ENCODE measurements at places on chromosomes 1 and 21. TPM values are rescaled to one million over a fixed set of nuclear protein-coding genes. Genes with fewer than 3 reads are reported as not detected.
A peak's percentile ranks its signal among the peaks of the same experiment; 100 is the strongest.

- no peak for DNase-seq
Measured at GRCh38 chr1:162857850-162858249, 3.1 kb downstream of the CCDC190 start.

GRCh38 chr1:11527541-11528452 is 48.8 kb downstream of the DISP3 start:
- DNase-seq = no peak

GRCh38 chr1:202107321-202107761 is 15.4 kb upstream of the GPR37L1 start:
- DNase-seq = no peak

DNA sequence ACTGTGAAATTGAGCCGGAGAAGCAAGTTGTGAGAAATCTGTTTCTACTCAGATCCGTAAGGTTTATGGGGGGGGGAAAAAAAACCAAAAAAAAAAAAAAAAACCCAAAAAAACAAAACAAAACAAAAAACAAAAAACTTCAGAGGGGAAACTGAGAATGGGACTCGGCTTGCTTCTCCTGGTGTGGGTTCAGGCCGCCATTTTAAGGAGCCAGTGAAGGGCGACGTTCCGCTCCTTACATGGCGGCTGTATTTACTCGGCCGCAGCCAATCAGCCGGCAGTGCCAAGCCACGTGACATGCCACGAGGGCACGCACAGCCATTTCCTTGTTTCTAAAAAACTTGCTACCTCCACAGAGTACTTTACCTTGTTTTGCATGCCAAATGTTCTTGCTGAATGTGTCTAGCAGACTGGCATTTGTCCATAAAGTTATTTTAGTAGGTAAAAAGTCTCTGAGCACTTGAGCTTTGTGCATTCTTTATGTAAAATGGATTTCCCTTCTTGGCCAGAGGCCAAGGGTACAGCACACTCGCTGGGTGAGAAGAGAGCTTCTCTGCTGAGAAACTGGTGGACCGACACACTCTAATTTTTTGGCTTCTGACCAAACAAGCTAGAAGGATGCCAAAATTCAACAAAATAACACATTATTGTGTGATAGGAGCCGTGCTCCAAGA is 101.8 kb downstream of the NFIA start:
- peak; percentile 88 for DNase-seq

DNA sequence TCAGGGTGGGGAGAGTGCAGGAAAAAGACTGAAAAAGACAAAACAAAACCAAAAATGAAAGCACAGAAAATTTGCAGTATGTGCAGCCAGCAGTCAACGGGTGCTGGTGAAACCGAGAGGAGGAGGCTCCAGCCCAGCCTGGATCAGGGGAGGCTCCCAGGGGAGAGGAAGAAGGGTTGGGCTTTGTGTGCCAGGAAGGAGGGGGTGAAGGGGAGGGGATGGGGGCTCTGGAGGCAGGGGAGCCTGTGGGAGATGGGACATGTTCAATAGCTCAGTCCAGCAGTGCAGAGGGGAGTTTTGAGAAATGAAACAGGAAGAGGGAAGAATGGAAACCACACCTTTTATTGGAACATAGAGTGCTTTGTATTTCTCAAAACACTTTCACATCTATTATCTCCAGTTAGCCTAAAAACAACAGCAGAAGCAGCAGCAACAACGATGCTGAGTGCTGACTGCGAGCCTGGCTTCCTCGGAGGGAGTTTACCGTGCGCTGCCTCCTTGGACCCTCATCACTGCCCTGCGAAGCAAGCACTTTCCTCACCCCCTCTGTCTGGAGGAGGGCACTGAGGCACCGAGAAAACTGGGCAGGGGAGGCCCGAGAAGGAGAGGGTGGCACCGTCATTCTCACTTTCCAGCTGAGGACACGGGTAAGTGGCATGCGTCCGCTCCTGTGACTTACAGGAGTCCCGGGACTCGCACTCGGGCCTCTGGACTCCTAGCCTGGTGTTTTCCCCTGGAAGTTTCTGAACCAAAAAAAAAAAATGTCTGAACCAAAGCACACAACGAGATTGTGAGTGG is 62.9 kb downstream of the MDM4 start:
- no peak for DNase-seq

The UMODL1 gene
- polyA plus RNA-seq = 0.31 TPM

DNA sequence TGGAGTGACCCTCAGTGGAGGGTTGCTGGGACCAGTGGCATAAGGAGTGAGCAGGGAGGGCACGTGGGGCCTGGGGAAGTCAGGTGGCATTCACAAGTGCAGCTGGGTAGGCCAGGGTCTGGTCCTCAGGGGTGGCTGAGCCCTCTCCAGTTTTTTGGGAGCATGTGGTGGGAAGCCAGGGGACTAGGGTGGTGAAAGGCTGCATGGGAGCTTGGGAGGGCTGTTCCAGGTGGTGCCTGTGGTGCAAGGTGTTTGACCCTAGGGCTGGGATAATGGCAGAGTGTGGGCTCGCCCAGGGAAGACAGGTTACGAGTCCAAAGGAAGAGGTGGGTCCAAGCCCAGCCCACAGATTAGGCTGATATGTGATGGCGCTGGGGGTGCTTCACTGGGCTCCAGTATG is 30.5 kb downstream of the MAN1C1 start:
- DNase-seq = no peak

Measured in right renal cortex interstitium (tissue), 3 donors.